Activated CD8-positive, alpha-beta T cell treated with anti-CD3 and anti-CD28 coated beads for 36 hours (primary cell): ENCODE measurements at places on chromosomes 7 and 10. TPM values are rescaled to one million over a fixed set of nuclear protein-coding genes. Genes with fewer than 3 reads are reported as not detected.

Gene MMD2
- not detected for total RNA-seq

Gene ITPRID1
- total RNA-seq, result not detected

Gene NXPH1
- not detected for total RNA-seq

Gene CRPPA
- 1.4 TPM for total RNA-seq

Gene SOSTDC1
- total RNA-seq, result not detected

DNA sequence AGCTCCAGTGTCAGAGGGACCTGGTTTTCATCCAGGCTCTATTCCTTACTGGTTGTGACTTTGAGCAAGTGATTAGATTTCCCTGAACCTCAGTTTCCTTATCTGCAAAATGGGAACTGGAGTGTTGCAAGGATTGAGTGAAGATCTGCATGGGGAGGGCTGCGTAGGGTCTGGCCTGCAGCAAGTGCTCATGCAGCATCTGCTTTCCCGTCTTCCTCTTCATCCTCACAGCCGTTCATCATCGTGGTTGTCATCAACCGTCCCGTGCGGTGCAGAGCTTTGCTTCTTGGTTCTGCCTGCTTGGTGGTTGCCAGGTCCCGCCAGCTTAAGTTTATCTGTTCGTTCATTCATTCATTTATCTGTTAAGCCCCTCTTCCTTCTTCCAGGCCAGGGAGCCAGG lies 135.0 kb downstream of the GRK5 start:
- H3K27ac ChIP-seq, result no peak overlapping the region
- H3K36me3 ChIP-seq, result peaks cover 2% of the 10 kb centered on the region
- H3K4me3 ChIP-seq, result no peak overlapping the region
- H3K27me3 ChIP-seq, result no peaks in the 10 kb centered on the region

GRCh38 chr7:56110611-56111010 lies 4.3 kb upstream of the CHCHD2 start:
- H3K27me3 ChIP-seq, result peaks cover under 1% of the 10 kb centered on the region
- H3K4me3 ChIP-seq, result no peak overlapping the region

GRCh38 chr10:21184216-21184615 lies 287.1 kb upstream of the NEBL start:
- no peak overlapping the region for H3K4me3 ChIP-seq
- no peak overlapping the region for H3K27ac ChIP-seq
- no peaks in the 10 kb centered on the region for H3K4me1 ChIP-seq
- DNase-seq, result no peak
- peaks cover 1% of the 10 kb centered on the region for H3K36me3 ChIP-seq
- peaks cover 4% of the 10 kb centered on the region for H3K27me3 ChIP-seq

- peaks cover 43% of the 10 kb centered on the region for H3K27me3 ChIP-seq
- no peak for DNase-seq
- H3K4me1 ChIP-seq, result peaks cover 7% of the 10 kb centered on the region
- no peak overlapping the region for H3K27ac ChIP-seq
Observed at GRCh38 chr7:122885583-122886356, 490 bp downstream of the CADPS2 start.

- H3K27ac ChIP-seq, result no peak overlapping the region
- no peak for DNase-seq
- no peaks in the 10 kb centered on the region for H3K36me3 ChIP-seq
- no peak overlapping the region for H3K4me3 ChIP-seq
- H3K27me3 ChIP-seq, result peaks cover 3% of the 10 kb centered on the region
Observed at GRCh38 chr10:5854131-5854475, 35.6 kb downstream of the ANKRD16 start.

DNA sequence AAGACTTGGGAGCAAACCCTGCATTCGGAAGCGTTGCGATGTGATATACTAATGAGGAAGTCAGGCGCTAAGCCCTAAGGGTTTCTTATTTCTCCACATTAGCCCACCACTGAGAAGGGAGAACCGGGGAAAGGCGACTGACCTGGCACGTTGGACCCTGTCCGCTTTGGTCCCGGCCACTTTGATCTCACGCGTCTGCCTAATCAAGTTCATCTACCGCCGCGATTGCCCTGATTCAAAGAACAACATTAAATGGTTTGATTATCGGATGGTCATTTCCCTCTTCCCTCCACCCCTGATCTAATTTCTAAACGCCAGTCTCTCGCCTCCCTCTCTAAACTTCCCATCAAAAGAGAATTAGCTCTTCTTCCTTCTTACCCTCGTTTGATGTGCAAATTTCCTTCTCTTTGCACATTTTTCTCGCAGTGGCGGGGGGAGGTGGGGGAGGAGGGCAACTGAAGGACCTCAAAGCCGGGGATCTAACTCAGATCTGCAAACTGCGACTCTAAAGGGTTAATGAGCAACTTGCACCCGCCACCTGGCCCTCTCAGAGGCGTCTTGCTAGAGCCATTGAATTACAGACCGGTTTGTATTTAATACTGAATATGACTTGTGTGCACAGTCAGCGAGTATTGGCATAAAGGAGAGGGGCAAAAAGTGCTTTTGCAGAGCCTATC lies 687 bp upstream of the DKK1 start:
- no peak for DNase-seq
- H3K4me3 ChIP-seq, result no peak overlapping the region
- no peak overlapping the region for H3K27ac ChIP-seq
- H3K4me1 ChIP-seq, result peaks cover 9% of the 10 kb centered on the region
- peaks cover 47% of the 10 kb centered on the region for H3K27me3 ChIP-seq
- no peaks in the 10 kb centered on the region for H3K36me3 ChIP-seq
